Occipital lobe (tissue), 3 donors: ENCODE measurements at places on chromosomes 16 and 17. TPM values are rescaled to one million over a fixed set of nuclear protein-coding genes. Genes with fewer than 3 reads are reported as not detected.

CEP112 gene
- total RNA-seq, result 10.8 TPM

RUNDC3A gene
- total RNA-seq, result 79.1 TPM

UMOD gene
- total RNA-seq, result not detected

SGCA gene
- not detected for total RNA-seq

CUEDC1 gene
- total RNA-seq, result 10.9 TPM

NTN1 gene
- total RNA-seq, result 1.1 TPM

TMEM92 gene
- not detected for total RNA-seq

ENPP7 gene
- not detected for total RNA-seq

PRR29 gene
- total RNA-seq, result 0.78 TPM

VTN gene
- 0.31 TPM for total RNA-seq

PPM1E gene
- total RNA-seq, result 55.1 TPM

COIL gene
- total RNA-seq, result 26.7 TPM

GSE1 gene
- total RNA-seq, result 18.4 TPM

DNA sequence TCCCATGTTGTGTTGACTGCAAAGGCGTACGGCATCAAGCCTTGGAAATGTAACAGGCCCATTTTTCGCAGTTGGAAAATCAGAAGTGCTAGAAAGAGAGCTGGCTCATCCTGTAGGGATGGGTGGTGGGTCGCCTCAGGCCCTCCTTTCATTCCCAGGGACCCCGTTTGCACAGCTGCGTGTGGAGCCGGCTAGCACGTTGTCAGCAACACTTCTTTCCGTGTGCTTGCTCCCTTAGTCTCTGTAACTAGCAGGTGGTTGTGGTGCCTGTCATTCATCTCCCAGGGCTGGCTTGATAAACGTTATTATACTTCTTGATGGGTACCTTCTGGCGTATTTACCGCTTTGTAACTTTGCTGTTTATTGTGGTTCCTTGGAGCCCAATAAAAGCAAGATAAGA lies 239.0 kb upstream of the CACNG5 start:
- no peak for DNase-seq

DNA sequence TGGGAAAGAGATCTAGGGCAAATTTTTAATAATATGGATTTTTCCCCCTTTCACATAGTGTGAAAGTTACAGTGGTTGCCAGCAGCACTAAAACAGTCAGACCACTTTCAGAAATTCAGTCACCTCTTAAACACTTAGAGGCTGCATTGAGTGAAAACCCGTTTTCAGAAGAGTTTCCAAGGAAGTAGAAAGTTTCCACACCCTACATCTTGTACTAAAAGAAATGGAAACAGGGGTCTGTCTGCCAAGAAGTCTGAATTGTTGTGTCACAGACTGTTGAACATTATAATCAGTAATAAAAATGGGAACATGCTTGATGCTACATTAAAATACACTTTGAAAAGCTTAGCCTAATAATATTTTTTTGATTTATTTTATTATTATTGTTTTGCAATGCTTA lies 278.9 kb upstream of the KCNJ16 start:
- DNase-seq, result no peak

DNA sequence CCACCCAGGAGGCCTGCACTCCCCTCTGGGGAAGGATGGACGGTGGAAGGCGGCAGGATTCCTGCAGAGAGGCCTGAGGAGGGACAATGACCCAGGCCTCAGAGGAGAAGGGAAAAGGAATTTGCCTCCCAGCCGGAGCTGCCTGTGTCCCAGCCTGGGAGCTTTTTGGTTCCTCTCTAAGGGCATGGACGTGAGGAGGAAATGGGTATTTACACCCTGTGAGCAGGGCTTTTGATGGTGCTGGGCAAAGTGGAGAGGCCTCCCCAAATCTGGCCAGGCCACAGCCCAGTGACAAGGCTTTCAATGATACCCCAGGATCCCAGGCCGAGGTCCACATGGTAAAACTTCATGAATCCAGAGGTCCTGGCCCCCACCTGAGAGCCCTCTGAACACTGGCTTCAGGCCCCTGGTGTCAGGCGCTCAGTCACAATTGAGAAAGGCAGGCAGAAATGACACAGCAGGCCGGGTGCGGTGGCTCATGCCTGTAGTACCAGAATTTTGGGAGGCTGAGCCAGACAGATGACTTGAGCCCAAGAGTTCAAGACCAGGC lies 56.0 kb upstream of the DOC2B start:
- no peak for DNase-seq

GRCh38 chr16:50696575-50697420 lies 3.4 kb downstream of the NOD2 start:
- no peak for DNase-seq

DNA sequence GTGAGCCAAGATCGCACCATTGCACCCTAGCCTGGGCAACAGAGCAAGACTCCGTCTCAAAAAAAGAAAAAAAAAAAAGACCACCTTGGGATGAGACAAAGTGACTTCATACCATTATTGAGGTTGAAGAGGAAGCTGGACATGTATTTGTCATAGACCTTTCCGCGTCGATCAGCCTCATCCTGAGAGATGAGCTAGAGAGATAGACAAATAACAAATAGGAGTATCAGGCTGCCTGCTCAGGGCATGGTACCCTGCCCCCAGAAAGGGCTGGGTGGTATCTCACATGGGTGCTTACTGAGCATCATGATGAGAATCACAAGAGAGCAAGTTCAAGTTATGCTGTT lies 22.1 kb downstream of the CNTNAP1 start:
- DNase-seq, result no peak

DNA sequence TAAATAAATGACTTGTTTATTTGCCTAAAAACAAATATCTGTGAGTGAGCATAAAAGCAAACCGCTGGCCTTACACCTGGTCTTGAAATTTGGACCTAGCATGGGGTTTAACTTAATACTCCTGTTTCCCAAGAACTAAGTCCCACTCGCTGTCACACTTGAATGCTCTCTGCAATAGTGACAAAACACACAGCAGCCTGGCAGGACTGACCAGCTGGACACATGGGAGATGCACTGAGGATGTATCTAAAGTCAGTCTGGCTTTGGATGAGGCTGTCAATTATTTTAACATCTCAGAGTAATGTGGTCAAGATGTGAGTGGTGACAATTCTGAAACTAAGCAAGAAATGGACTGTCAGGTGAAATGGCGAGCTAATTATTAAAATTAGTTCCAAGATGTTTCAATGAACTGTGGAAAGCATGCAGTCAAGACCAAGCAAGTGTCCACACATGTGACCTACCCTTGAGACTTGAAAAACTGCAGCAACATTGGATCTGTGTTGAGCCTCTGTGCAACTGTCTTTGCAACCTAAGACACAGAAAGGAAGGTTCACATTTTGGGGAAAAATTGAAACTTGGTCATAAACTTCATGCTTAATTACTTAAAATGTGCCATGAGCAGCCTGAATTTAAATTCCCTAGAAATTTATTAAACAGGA lies 16.6 kb downstream of the LITAFD start:
- DNase-seq, result no peak

GRCh38 chr17:51869387-51869786 lies 289.1 kb downstream of the CA10 start:
- no peak for DNase-seq

DNA sequence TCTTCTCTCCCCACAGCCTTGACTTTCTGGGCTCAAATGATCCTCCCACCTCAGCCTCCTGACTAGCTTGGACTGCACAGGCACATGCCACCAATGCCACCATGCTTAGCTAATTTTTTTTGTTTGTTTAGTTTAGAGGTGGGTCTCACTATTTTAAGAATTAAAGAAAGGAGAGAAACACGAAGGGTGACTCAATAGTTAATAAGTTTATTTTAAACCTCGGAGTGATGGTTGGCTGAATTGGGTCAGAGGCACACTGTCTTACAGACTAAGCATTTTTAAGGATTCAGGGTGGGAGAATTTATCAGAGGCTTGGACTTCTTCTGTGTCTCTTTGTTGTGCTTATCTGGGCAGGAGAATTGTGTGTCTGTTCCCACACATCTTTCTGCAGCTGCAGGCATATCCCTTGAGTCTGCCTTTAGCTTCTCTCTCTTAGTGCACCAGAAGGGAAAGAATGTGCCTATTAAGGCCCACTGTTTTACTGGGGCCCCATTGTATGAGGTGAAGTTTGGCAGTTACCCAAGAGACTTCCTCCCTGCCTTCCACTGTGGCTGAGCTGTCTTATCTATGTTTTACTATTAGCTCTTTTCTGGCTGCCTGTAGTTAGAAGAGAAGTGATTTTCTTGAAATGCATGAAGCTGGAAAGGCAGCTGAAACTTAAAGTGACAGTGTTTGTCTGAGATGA lies 2172.0 kb downstream of the TP53TG3F start:
- DNase-seq, result no peak

DNA sequence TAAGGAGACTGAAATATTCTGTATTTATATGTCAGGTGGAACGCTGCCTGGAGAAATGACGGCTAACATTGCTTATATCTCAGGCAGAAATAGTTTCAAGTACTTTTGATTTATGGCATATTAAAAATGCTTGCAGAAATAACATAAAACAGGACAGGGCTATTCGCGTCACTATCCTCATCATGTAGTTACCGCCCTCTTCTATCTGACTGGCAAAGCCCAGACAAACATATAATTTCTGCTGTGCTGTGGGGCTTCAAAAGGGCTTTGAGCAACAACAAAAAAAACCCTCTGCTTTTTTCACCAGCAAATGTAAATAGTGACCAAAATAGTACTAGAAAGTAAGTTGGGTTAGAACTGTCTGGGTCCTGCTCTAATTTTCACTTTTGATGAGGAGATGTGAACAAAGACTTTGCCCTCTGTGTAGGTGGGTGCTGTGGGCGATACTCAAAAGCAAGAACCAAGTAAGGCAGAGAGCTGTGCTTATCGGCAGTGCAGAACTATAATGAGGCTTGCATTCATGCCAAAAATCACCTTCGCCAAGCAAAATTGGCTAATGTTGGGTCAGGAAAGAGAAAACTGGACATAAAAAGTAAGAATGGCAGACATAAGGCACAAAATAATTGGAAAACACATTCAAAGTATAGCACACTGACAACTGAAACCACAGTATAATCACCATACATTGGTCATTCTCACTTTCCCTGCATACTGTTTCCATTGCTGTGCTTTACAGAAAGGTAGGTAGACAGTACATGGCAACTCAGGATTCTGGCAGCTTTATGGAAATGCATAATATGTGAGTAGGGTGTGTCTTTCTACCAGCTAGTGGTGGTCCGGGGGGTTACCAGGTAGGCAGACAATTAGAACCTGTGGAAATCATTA lies 151.2 kb upstream of the AXIN2 start:
- no peak for DNase-seq

DNA sequence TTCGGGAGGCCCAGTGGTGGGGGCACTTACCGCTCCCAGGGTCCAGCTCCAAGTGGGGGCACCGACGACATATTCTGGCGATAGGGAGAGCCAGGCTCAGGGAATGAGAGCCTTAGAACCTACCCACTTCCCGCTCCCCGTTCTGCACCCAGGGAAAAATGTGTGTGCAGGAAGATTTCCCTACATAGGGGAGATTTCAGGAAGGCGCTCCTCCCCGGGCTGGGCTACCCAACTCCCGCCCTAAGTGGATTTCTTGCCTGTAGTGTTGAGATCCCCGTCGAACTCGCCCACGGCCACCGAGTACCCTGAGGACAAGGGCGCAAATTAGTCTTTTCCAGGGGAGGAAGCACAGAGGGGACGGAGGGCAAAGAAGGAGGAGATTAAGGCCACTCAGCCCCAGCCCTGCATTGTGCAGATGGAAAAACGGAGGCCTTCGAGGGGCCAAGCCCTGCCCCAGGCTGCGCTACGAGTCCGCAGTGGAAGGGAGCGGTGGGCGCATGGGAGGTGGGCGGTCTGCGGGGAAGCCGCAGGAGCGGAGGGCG lies 5.1 kb downstream of the ITGA2B start:
- DNase-seq, result no peak

- DNase-seq, result no peak
Measured at GRCh38 chr17:44004761-44005526, 522 bp downstream of the NAGS start.

GRCh38 chr17:50865868-50866260 lies 290 bp downstream of the TOB1 start:
- DNase-seq, result no peak

- DNase-seq, result no peak
Measured at GRCh38 chr16:81442916-81443687, 1.5 kb upstream of the CMIP start.

- no peak for DNase-seq
Measured at GRCh38 chr17:73431401-73432205, 119.8 kb upstream of the CDC42EP4 start.

- no peak for DNase-seq
Measured at GRCh38 chr16:86761111-86762031, 183.0 kb downstream of the FOXL1 start.

GRCh38 chr16:57732037-57732436 lies 3.5 kb upstream of the KATNB1 start:
- DNase-seq, result no peak

DNA sequence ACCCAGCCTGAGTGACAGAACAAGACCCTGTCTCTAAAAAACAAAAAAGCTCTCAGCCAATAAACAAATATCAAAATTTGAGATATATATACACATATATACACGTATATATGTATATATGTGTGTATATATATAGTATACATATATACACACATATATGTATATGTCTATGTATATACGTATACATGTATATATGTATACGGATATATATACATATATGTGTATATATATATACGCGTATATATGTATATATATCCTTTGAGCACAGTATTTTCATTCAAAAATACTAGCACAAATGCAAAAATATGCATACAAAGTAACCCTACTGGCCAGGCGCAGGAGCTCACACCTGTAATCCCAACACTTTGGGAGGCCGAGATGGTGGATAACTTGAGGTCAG lies 13.0 kb downstream of the MTMR4 start:
- no peak for DNase-seq

- no peak for DNase-seq
Measured at GRCh38 chr17:40608061-40608581, 39.5 kb downstream of the SMARCE1 start.

DNA sequence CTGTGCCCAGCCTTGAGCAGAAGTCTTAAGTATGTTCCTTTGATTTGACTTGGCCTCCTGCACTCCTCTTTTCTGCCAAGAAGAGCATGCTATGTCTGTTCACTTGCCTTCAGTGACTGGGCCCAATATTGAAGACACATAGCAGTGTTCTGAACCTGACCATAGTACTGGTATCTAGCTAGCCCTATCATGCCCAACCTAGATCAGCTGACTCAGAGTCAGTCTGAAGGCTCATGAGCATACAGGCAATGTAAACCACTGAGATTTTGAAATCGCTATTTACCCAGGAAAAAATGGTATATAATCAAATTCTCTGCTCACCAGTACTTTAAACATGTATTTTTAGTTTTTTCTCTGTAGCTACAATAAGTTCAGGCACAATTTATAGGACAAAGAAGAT lies 129.4 kb downstream of the TANC2 start:
- no peak for DNase-seq
